CD4-positive, alpha-beta T cell treated with Interferon alpha-2 for 1 hour (primary cell): ENCODE measurements at places on chromosomes 5 and 9.

GRCh38 chr9:24118190-24118589 is 292.1 kb upstream of the ELAVL2 start:
- DNase-seq: no peak

- no peak for DNase-seq
Measured at GRCh38 chr5:178425621-178426068, 164.5 kb downstream of the COL23A1 start.

GRCh38 chr5:32489791-32490562 is 45.4 kb upstream of the ZFR start:
- peak; percentile 65 for DNase-seq

DNA sequence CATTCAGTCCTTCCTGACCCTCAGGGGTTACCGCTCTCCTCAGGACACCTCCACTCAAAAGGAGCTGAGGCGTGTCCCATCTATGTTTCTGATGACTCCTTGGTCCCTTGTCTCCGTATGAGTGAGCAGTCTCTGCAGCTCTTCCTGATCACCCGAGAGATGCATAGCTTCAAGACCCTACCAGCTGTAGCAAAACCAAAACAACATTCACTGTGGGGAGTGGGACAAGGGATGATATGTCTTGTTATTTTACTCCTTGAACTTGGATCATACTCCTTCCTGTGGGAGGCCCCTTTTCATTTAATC is 14.4 kb downstream of the GLDC start:
- no peak for DNase-seq
